Stimulated activated naive B cell treated with anti-CD40 and anti-IgM and Interleukin-4, amounts not matched to agents 10 μg/mL and 1 μg/mL and 100 μg/mL, for 72 hours (primary cell): ENCODE measurements at places on chromosomes 7 and 10.

DNA sequence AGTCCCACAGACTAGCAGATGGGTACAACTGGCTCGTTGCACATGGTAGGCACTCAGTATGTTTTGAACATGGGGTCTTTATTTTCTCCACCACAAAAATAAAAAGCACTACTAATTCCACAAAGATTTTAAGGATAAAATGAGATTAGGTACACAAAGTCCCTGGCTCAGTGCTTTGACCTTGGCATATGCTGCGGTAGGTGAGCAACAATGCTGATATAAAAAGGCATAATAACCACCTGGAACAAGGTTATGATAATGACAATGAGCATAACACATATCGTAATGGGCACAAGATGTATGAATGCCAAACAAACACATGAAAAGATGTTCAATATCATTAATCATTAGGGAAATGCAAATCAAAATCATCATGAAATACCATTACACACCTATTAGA is 26.9 kb downstream of the SGMS1 start:
- no peak overlapping the region for H3K27ac ChIP-seq
- peaks cover 7% of the 10 kb centered on the region for H3K36me3 ChIP-seq
- DNase-seq: no peak
- H3K4me1 ChIP-seq: peaks cover 28% of the 10 kb centered on the region

- H3K4me3 ChIP-seq: no peak overlapping the region
- H3K36me3 ChIP-seq: no peaks in the 10 kb centered on the region
- H3K27ac ChIP-seq: no peak overlapping the region
- H3K4me1 ChIP-seq: no peaks in the 10 kb centered on the region
These were observed 85.0 kb downstream of the EMX2 start for GRCh38 chr10:117627561-117627960.

GRCh38 chr10:113631684-113632367 is 32.0 kb downstream of the NRAP start:
- no peak for DNase-seq
- no peak overlapping the region for H3K4me3 ChIP-seq
- H3K27ac ChIP-seq: no peak overlapping the region
- peaks cover 19% of the 10 kb centered on the region for H3K27me3 ChIP-seq
- H3K36me3 ChIP-seq: no peaks in the 10 kb centered on the region

- H3K36me3 ChIP-seq: no peaks in the 10 kb centered on the region
- peaks cover 9% of the 10 kb centered on the region for H3K4me1 ChIP-seq
- no peaks in the 10 kb centered on the region for H3K27me3 ChIP-seq
- no peak for DNase-seq
These were observed 120.9 kb upstream of the ZNF438 start for GRCh38 chr10:31152421-31153135.

DNA sequence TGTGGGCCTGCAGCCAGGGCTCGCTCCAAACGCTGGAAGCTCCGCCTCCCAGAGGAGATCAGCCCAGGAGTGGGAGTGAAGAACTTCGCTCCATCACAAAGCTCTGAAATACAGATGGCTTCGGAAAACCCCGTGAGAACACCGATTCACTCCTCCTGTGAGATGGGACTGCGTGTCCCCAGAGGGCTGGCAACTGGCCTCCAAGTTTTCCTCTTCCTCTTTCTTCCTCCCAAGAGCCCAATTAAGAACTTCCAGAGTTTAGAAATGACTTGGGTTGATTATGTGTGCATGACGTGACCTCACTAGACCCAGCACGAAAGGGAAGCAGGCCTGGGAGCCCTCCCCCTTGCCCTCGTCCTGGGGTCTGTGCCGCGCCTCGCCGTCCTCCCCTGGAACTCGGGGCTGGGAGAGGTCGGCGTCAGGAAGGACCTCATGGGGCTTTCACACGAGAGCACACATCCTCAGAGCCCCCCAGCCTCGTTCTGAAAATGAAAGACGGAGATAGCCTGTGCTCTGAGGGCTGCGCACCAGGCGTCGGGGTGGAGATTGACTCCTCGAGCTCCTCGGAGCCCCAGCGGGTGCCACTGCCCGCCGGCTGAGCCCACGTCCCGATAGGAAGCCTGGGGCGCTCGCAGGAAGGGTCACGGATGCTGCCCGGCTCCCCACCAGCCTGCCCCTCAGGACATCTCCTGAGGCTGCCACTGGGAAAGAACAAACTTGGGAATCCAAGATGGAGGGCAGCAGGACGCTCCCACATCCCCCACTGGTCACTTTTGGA is 37.8 kb downstream of the PTPRN2 start:
- DNase-seq: no peak
- H3K4me3 ChIP-seq: no peak overlapping the region
- H3K36me3 ChIP-seq: no peaks in the 10 kb centered on the region
- peaks cover 2% of the 10 kb centered on the region for H3K4me1 ChIP-seq
- H3K27me3 ChIP-seq: peaks cover 9% of the 10 kb centered on the region

DNA sequence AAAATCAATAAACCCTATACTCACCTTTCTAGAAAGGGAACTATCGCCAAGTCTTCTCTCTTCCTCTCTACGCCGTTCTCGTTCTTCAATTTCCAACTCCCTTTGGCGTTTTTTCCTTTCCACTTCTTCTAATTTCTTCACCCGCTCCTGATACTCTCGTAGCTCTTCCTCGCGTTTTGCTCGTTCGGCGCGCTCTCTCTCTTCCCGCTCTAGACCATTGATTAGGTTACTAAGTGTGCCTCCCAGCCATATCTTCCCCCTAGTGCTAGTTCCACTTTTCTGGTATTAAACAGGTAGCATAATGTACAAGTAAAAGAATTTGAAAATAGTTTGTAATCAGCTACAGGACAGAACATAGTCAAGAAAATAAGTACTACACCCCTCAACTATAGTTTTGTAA is 20.3 kb downstream of the NANOS1 start:
- H3K4me1 ChIP-seq: peaks cover 23% of the 10 kb centered on the region
- no peak overlapping the region for H3K4me3 ChIP-seq
- H3K36me3 ChIP-seq: peaks cover 85% of the 10 kb centered on the region
- H3K27ac ChIP-seq: no peak overlapping the region
- DNase-seq: no peak
- H3K27me3 ChIP-seq: no peaks in the 10 kb centered on the region

GRCh38 chr7:106236065-106236464 is 48.7 kb downstream of the NAMPT start:
- H3K4me3 ChIP-seq: no peak overlapping the region
- peaks cover 12% of the 10 kb centered on the region for H3K27me3 ChIP-seq
- no peaks in the 10 kb centered on the region for H3K4me1 ChIP-seq
- no peak for DNase-seq
- H3K27ac ChIP-seq: no peak overlapping the region

GRCh38 chr7:214410-215212 is 22.2 kb downstream of the FAM20C start:
- H3K4me1 ChIP-seq: no peaks in the 10 kb centered on the region
- DNase-seq: no peak
- H3K27ac ChIP-seq: no peak overlapping the region
- no peaks in the 10 kb centered on the region for H3K36me3 ChIP-seq

DNA sequence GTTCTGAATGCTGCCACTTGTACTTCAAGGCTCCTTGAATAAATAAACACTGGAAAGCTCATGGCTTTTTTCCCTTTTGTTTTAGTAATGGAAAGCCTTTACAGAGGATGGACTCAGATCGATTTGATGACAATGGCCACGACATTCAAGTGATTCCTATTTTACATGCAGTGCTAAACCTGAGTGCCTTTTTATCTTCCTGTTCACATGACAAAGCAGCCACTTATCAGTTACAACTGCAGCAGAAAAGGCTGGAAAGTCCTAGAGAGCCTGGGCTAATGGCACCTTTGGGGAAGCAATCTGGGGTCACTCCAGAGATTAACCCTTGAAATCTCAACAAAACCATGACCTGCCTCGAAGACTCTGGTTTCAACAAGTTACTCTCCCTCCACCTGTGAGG is 249.0 kb upstream of the AUTS2 start:
- no peaks in the 10 kb centered on the region for H3K36me3 ChIP-seq
- DNase-seq: no peak

DNA sequence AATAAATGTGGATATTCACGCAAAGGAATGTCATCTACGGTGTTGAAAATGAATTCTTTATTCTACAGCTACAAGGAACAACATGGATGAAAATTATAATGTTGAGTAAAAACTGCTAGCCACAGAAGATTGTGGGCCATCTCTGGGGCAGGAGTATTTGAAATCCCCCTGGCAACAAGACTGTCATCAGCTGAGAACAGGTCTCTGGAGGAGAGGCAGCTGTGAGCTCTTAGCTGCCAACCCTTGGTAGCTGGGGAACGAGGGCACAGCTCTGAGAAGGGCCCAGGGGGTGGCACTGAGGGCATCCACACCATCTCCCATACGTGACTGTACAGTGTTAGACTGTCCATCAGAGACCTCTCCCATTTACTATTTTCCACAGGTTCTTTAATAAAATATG is 340.1 kb upstream of the MGMT start:
- no peaks in the 10 kb centered on the region for H3K27me3 ChIP-seq
- H3K36me3 ChIP-seq: no peaks in the 10 kb centered on the region
- H3K4me1 ChIP-seq: no peaks in the 10 kb centered on the region
- no peak overlapping the region for H3K27ac ChIP-seq
- no peak overlapping the region for H3K4me3 ChIP-seq
- no peak for DNase-seq

- no peaks in the 10 kb centered on the region for H3K4me1 ChIP-seq
- no peak overlapping the region for H3K27ac ChIP-seq
- H3K36me3 ChIP-seq: no peaks in the 10 kb centered on the region
- DNase-seq: no peak
These were observed 135.7 kb upstream of the MGMT start for GRCh38 chr10:129331207-129331838.

GRCh38 chr10:132548106-132548823 is 10.7 kb downstream of the INPP5A start:
- H3K27me3 ChIP-seq: no peaks in the 10 kb centered on the region
- DNase-seq: no peak
- H3K36me3 ChIP-seq: peaks cover 18% of the 10 kb centered on the region

GRCh38 chr7:149725426-149725821 is 48.0 kb downstream of the ZNF467 start:
- H3K4me1 ChIP-seq: no peaks in the 10 kb centered on the region
- H3K27ac ChIP-seq: no peak overlapping the region
- no peak for DNase-seq
- peaks cover 43% of the 10 kb centered on the region for H3K36me3 ChIP-seq

- peak overlapping the region; percentile 75 for H3K4me3 ChIP-seq
- DNase-seq: peak; percentile 34
- H3K4me1 ChIP-seq: peaks cover 25% of the 10 kb centered on the region
These were observed 28.3 kb downstream of the WDR86 start for GRCh38 chr7:151381348-151382078.

GRCh38 chr10:122341141-122341810 is 33.2 kb upstream of the PLEKHA1 start:
- no peak for DNase-seq
- H3K36me3 ChIP-seq: peaks cover 2% of the 10 kb centered on the region
- peaks cover 58% of the 10 kb centered on the region for H3K27me3 ChIP-seq
- no peak overlapping the region for H3K4me3 ChIP-seq
- H3K4me1 ChIP-seq: peaks cover 18% of the 10 kb centered on the region
- H3K27ac ChIP-seq: no peak overlapping the region

GRCh38 chr7:108097703-108098102 is 32.5 kb downstream of the LAMB4 start:
- peaks cover 18% of the 10 kb centered on the region for H3K27me3 ChIP-seq
- peaks cover 4% of the 10 kb centered on the region for H3K4me1 ChIP-seq
- DNase-seq: no peak
- no peaks in the 10 kb centered on the region for H3K36me3 ChIP-seq
- no peak overlapping the region for H3K27ac ChIP-seq

GRCh38 chr7:51346126-51346525 is 29.5 kb upstream of the COBL start:
- no peak overlapping the region for H3K4me3 ChIP-seq
- H3K36me3 ChIP-seq: no peaks in the 10 kb centered on the region
- H3K4me1 ChIP-seq: no peaks in the 10 kb centered on the region
- H3K27ac ChIP-seq: no peak overlapping the region
- peaks cover 7% of the 10 kb centered on the region for H3K27me3 ChIP-seq
- DNase-seq: no peak

DNA sequence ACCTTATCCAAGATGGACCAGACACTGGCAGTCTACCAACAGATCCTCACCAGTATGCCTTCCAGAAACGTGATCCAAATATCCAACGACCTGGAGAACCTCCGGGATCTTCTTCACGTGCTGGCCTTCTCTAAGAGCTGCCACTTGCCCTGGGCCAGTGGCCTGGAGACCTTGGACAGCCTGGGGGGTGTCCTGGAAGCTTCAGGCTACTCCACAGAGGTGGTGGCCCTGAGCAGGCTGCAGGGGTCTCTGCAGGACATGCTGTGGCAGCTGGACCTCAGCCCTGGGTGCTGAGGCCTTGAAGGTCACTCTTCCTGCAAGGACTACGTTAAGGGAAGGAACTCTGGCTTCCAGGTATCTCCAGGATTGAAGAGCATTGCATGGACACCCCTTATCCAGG is 13.4 kb downstream of the LEP start:
- no peaks in the 10 kb centered on the region for H3K4me1 ChIP-seq
- H3K4me3 ChIP-seq: no peak overlapping the region

DNA sequence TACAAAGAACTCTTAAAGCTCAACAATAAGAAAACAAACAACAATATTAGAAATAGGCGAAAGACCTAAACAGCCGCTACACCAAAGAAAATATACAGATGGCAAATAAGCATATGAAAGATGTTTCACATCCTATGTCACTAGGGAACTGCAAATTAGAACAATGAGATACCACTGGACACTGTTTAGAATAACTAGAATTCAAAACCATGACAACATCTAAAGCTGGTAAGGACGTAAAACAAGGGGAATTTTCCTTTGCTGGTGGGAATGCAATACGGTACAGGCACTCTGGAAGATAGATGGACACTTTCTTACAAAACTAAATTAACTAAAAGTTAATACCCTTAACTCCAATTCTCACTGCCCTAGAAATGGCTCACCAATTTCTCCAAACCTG is 44.5 kb downstream of the THSD7A start:
- DNase-seq: no peak
- H3K36me3 ChIP-seq: no peaks in the 10 kb centered on the region
- H3K27me3 ChIP-seq: no peaks in the 10 kb centered on the region
- H3K4me3 ChIP-seq: no peak overlapping the region
- H3K27ac ChIP-seq: no peak overlapping the region

GRCh38 chr10:30842894-30843293 is 188.8 kb downstream of the ZNF438 start:
- no peaks in the 10 kb centered on the region for H3K4me1 ChIP-seq
- H3K4me3 ChIP-seq: no peak overlapping the region
- no peaks in the 10 kb centered on the region for H3K27me3 ChIP-seq

- DNase-seq: no peak
- H3K27ac ChIP-seq: no peak overlapping the region
- H3K4me1 ChIP-seq: no peaks in the 10 kb centered on the region
- H3K36me3 ChIP-seq: no peaks in the 10 kb centered on the region
- H3K4me3 ChIP-seq: no peak overlapping the region
These were observed 88.5 kb upstream of the DIP2C start for GRCh38 chr10:777913-778479.

GRCh38 chr7:157493017-157493416 is 156.2 kb downstream of the DNAJB6 start:
- H3K27ac ChIP-seq: no peak overlapping the region
- peaks cover 21% of the 10 kb centered on the region for H3K4me1 ChIP-seq
- H3K4me3 ChIP-seq: no peak overlapping the region
- H3K36me3 ChIP-seq: no peaks in the 10 kb centered on the region
